Left renal cortex interstitium (tissue), 4 donors: ENCODE measurements at places on chromosomes 6 and 20.
A peak's percentile ranks its signal among the peaks of the same experiment; 100 is the strongest.

GRCh38 chr20:21125072-21125848 is 622 bp upstream of the KIZ start:
- DNase-seq = peak; percentile 84

GRCh38 chr6:89862698-89863097 is 31.6 kb upstream of the GJA10 start:
- no peak for DNase-seq

DNA sequence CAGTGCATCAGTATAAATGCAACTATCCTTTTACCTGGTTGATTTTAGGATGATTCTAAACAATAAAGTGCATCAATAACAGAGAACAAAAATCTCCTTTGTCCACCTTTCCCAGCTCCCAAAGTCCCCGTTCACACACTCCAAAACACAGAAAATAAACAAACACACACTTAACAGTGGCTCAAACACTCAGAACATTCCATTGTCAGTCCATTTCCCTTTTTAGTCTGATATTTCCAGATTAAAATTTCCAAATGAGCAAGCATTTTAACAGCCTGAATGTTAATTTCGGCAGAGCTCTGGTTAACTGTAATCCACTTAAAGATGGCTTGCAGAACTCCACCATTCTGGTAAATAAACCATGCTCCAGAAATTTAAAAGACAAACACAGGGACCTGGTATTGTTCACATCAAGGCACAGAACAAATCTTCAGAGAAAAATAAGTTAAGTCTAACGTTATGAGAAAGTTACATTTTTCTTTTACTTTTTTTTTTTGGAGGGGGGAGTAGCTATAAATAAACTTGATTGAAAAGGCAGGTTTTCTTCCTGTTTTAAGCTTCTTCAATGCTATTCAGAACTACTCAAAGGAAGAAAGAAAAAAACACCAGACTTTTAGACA is 100.8 kb downstream of the DST start:
- DNase-seq = no peak

GRCh38 chr6:14517516-14518105 is 400.0 kb downstream of the CD83 start:
- DNase-seq = no peak

DNA sequence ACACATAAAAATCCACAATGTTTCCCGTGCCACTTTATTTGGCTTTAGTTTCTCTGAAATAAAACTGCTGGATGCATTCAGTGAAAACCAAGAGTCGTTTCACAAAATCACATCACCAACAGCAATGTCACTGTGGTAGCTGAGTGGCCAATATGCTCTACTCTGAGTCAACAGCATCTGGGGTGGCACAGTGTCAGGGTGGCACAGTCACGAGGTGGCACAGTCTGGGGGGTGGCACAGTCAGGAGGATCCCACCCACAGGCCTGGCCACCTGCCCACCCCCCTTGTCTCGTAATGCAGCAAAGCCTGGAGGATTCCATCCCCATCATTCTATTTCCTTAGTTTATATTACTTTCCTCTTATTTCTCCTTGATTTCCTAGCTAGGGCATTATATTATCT is 87.0 kb downstream of the ANKRD60 start:
- no peak for DNase-seq

DNA sequence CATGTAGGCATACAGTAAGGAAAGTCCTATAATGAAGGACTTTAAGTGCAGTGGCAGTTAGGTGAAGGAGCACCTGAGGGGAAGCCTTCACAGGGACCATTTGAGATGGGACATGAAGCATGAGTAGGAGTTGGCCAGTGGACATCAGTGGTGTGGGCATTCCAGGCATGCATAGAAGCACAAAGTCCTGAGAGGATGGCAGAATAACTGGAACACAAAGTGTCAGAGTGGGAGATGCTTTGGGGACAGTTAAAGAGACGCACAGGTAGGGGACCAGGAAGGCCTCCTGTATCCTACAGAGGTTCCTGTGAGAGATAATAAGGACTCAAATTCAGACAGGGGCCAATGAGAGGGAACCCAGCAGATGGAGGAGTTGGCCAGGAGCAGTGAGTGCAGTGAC is 26.4 kb upstream of the EFHC1 start:
- no peak for DNase-seq

GRCh38 chr20:60446267-60447111 is 488.3 kb downstream of the CDH26 start:
- no peak for DNase-seq

DNA sequence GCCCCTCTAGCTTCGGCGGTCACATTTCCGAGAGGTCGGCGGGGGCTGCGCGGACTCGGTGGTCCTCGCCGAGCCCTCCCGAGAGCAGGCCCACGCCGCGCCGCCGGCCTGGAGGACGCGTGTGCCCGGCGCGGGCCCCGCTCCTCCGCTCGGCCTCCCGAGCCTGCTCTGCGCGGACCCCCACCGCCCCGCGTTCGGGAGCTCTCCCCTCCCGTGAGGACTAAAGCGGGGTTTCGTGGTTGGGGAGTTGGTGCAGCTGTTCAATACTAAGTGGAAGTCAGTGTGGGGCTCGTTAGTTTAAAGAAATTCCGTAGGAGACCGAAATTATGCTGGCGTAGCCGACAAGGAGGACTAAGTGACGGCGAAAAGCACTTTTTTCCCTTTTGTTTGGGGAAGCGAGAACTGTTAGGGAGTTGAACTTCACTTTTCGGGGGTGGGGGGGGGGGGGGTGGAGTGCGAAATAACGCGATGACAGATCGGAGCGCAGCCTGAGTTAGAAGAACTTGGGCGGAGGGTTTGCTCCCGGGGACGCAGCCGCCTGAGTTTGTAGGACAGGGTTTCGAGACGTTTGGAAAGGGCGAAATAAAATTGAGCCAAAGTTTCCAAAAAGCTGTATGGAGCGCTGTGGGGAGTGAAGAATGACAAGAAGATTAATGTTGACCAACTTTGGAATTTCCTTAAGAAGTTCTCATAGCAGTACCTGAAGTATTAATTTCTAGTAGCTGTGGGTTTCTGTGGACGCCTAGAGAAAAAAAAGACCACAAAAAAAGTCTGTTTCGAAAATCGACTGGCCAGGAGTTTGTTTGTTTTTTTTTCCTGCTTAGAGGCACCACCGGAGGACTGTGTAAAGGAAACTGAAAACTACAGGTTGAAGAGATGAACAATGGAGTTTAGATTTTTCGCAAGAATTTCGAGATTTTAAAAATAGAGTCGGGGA is 1.4 kb downstream of the QKI start:
- DNase-seq = no peak

GRCh38 chr20:19483309-19483708 is 270.9 kb downstream of the SLC24A3 start:
- no peak for DNase-seq

- DNase-seq = no peak
These were observed 188.5 kb downstream of the ZNF217 start for GRCh38 chr20:53405139-53405538.

DNA sequence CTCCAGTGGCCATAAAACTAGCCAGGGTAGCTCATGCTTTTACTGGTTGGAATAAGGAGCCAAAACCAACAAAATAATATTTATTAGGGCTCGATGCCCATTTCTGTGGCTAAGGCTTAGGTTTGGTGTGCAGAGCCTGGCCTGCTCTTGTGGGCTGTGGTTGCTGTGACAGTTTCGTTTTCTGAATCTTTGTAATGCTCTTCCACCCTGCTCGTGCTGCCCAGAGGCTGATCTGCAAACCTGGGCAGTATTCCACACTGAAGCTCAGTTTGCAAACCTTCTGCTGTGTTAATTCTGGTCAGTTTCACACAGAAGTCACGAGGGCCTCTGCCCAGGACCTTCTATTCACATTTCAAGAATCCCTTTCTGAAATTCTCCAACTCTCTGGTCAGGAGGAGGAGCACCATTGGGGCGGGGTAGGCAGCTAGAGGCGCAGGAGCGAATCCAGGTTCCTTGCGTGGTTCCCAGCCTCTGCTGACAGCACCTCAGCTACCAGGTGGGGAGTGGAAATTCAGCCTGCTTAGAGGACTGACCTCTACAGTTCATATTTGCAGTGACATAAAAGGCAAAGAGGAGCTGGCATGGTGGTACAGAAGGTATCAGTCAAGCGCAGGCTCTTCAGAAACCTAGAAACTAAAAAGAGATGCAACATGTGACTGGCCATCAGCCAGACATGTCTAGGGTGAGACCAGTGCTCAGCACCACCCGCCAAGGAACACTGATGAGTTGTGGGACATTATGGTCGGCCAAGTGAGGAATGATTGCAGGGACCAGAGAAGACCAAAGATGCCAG is 14.3 kb upstream of the C20orf144 start:
- DNase-seq = no peak

DNA sequence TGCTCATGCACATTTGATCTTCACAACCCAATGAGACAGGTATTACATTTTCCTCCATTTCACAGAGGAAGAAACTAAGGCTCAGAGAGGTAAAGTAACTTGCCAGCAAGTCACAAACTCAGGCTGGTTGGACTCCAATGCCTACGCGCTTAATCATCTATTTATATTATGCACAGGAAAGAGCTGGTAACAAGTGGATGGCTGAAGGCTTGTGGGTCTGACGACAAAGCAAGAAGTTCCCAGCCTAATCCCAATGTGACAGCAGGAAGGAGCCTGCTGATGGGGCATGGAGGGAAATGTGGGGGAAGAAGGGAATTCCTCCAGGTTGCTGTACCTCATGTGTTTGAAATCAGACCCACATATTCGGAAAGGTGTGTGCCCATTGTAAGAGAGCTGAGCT is 3.9 kb downstream of the CDH22 start:
- no peak for DNase-seq

- DNase-seq = no peak
These were observed 55.0 kb downstream of the BCKDHB start for GRCh38 chr6:80161434-80161833.

GRCh38 chr6:127015858-127016257 is 102.6 kb upstream of the RSPO3 start:
- no peak for DNase-seq

GRCh38 chr20:52722926-52723688 is 249.1 kb upstream of the TSHZ2 start:
- DNase-seq = no peak

DNA sequence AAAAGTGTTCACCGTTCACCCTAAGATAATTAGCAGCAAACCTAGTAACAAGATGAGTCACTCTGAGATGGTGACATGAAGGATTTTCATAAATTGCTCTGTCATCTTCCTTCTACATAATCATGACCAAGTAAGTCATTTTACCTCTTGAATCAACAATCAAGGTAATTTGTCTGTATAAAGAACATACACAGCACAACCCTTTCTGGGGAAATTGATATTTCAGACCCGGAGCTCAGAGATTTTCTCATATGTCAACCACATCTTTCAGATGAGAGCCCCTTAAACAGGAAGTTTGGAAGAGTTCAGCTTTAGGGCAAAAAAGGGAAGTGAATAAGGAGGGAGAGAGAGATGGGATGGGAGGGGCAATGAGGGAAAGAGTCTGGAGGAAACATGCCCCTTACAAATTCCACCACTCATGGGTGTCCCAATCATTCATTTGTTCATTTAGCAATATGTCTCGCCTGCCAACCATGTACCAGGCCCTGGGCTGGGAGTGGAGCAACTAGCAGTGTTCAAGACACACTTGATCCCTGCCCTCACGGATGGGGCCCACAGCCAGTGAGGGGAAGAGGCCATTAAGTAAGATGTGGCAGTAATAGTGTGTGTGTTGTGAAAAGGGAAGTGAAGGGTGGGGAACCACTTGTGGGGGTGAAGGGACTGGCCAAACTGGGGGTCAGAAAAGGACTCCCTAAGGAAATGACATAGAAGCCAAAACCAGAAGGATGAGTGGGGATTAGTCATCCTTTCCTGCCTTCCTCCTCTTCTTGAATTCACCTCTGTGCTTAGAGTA is 190.9 kb downstream of the MAFB start:
- DNase-seq = no peak

DNA sequence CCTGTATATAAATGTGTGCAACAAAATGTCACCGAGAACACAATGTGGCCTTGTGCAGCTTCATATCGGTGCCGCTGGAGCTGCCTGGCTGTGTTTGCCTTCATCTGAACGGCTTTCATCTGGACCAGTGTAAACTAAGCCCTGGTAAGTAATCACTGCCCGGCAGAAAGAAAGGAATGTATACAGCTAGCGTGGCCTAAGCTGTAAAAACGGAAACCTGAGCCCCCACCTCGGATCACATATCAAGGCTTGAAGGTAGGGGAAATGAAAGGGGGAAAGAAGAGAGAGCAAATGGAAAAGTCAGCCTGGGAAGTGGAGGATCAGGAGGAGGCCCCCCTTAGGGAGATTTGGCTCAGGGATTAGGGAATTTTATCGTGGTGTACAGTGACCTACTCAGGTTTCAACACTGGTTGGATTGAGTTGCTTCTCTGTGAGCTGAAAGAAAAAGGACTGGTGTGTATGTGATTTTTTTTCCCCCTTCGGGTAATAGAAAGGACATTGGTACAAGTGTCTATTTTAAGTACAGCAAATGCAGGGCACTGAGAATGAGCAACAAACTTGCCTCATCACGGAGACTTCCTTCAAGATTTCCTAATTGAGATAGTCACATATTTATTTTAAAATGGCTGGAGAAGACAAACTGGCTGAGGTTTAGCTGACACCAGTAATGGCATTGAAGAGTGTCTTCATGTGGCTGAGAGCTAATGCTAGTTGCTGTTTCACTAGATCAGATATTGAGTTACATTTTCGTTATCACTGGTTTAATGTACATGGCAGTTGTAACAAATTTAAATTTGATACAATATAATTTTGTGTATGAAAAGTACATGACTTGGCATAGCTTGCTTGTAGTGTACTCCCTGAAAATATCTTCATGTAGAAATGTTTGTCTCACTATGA is 3.5 kb downstream of the SOBP start:
- DNase-seq = no peak

DNA sequence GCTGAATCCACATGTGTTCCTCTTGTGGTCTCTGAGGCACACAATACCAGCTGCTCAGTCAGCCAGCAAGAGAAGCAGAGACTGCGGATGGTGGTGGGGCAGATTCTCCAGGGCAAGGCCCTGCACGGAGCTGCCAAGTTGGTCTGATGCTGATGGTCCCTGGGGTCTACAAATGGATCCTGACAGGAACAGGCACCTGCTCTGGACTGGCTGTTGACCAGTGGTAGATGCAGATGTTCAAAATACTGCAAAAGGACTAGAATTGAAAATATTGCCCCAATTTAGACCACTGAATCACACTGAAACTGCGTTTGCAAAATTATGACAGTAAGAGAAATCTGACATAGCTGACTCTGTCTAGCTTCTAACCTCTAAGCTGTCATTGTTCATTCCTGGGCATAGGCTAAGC is 29.6 kb upstream of the TUBB2A start:
- DNase-seq = no peak

DNA sequence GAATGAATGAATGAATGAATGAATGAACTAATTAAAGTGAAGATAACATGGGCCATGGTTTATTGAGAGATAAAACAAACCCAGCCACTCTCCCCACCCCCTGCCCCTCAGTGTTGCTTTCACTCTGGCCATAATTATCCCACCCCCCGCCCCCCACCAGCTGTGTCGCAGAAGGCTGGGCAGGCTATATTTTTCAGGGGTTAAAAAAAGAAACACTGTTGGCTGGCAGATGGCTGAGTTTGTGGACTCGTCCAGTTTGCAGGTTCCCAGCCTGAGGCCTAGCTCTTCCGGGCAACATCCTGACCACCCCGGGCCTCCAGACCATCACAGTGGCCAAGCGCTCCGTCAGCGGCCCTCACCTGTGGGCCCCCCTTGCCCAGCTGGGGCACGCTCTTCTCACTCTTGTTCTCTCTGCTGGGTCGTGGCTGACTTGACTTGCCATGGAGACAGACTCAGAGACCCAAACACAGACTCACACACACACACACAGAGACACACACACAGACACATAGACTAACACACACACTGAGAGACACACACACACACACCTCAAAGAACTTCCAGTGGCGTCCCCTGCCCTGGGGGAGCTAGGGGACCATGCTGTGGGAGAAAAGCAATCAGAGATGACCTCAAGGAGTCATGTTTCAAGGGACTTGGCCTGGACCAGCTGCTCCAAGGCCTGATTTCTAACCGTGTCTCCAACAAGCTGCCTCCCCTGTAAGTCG is 2.2 kb upstream of the GRM4 start:
- DNase-seq = no peak
